ENCODE measurements at places on chromosomes 2 and 18.

DNA sequence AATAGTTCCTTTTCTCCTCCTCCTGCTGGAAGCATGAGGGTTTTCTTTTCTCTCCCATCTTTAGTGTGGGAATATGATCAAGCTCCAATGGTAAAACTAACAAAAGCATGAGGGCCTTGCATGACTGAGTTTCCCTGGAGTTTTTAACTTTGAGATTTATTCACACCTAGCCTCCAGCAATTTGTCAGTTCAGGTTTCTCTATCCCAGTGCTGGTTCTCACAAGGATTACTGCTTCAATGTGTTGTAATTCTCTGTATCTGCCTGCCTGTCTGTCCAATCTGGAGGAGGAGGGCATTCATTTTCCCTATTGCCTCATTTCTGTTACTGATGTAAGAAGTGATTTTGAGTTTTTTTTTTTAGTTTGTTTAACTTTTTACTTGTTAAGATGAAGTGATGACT lies 57.6 kb upstream of the RPRM start:
- no peak for DNase-seq

- peak; percentile 53 for DNase-seq
Observed at GRCh38 chr2:26687328-26687727, 5.2 kb upstream of the KCNK3 start.

GRCh38 chr2:162967811-162968210 lies 129.2 kb upstream of the KCNH7 start:
- no peak for DNase-seq

DNA sequence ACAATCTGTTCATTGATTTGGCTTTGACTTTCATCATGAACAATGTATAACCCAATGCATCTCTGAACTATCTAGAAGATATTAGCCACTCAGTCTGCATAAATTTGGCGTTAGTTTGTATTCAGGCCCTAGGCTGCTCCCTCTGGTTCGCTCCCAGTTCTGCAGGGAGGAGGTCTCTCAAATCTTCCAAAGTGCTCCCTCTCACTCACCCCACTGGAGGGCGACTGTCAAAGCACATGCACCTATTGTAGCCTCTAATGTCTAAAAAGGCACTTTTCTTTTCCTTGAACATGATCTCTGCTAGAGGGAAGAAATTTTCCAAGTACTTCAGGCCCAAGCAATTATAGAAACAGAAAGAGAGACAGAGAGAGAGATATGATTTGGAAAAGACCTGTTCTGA lies 291.5 kb downstream of the TDRD15 start:
- DNase-seq = no peak

GRCh38 chr2:29420999-29421782 lies 306.0 kb downstream of the CLIP4 start:
- DNase-seq = no peak

DNA sequence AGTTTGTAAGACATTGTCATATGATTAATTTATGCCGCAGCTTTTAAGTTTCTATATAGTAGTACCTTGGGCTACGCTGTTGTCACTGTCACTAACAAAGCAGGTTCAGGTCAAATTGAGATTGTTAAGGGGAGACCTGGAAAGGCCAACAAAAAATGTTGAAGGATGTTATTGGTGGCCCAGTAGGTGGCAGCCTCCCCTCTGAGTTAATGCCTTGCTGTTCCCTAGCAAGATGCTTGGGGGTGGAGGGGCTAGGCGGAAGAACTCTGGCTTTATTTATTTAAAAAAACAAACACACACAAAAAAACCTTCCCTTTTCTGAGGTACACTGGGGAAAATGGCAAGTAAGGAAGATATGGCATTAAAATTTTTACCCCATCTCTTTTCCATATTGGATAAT lies 128.3 kb upstream of the ATP5MC3 start:
- peak; percentile 69 for DNase-seq

GRCh38 chr2:194697439-194697838 lies 959.6 kb upstream of the SLC39A10 start:
- DNase-seq = no peak

DNA sequence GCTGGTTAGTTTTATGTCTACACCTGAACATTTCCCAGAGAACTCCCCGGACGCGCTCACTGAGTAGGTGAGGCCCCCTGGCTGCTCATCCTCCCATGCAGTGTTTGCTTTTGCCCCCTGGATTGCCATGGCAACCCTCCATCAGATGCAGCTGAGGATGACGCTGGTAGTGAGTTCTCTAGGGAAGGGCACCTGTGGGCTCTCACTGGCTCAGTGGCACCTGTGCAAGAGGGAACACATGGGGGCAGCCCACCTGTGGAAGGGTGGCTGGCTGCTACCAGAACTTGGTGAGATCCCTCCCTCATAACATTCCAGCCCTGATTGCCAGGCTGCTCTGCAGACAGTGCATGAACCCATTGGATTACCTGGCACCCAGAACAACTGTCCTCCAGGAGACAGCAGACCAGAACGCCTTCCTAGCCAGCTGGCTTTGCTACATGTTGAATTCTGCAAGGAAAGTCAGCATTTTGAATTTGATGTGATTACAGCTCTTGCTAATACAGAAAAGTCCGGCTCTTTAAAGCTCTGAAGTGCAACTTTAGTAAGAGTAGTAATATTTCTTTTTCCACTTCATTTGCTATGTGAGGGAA lies 21.7 kb downstream of the COA5 start:
- no peak for DNase-seq

DNA sequence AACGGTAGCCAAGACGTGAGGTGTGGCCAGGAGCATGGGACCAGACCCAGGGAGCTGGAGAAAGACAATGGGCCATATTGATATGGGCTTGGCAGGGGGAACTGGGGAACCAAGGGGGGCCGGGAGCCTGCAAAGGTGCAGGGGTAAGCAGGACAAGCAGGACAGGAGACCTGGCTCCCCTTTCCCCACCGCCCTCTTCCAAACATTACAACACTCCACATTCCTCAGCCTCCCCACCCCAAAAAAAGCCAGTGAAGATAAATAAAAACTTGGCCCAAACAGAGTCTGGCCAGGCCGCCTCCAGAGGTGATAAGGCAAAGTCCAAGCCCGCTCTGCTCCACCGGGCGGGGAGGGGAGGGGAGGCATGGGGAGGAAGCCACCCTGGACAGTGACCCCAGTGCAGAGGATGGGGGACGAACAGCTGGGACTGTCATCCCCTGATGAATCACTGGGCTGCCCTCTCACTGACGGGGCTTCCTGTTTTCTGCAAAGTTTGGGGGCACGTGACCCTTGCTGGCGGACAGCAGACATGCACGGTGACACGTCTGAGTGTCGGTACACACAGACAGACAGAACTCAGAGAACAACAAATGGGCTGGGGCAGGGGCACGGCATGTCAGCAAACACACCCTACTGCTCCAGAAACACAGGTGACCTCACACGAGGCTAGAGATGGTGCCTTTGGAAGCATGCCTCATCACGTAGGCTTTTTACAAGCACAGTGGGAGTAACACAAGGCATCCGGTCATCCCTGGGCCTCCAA lies 100.2 kb downstream of the TNS1 start:
- DNase-seq = no peak

GRCh38 chr2:172739661-172740266 lies 4.1 kb downstream of the RAPGEF4 start:
- no peak for DNase-seq

DNA sequence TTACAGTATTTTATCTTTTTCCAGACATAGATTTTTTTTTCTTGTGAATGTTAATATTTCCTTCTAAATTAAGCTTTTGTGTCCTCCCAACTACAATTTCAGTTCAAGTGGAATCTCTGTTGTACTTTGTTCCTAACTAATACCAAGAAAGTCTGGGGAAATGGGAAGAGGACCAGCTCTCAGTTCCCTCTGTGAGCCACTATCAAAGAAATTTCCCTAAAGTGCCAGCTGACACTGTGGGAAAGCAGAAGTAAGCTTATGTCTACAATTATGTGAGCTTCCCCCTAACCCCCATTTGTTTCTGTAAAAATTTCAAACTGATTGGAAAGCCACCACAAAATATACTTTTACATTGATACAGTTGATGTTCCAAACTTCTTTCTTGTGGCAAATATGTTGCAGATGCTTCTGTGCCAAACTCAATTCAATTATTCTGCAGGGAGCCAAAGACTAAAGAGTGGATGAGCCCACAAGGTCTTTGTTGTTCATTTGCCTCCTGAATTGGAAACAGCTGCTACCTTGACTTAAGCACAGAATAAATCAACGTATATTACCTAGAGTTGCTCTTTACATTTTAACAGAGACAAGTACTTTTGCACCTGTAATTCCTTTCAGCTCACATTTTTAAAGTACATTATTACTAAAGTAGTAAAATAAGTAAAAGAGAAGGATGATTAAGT lies 306.6 kb downstream of the PTH2R start:
- peak; percentile 2 for DNase-seq

DNA sequence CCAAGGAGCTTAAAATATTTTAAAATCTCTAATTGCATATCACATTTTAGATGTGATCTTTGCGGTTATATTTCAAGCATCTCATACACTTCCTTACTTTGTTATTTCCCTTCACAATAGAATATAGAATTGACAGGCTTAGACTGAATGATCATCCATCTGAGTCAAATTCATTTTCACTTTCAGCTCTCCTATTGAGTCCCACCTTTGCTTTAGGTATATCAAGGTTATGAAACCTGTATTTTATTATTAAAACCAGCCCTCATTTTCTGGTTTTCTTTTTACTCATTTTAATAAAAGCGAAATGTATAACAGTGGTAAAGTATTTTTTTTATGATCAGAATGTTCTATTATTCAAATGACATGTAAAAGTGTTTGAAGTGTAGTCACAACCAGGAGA lies 162.9 kb upstream of the KYNU start:
- no peak for DNase-seq

GRCh38 chr2:10196110-10196892 lies 73.8 kb downstream of the RRM2 start:
- DNase-seq = no peak

- DNase-seq = no peak
Observed at GRCh38 chr2:18519914-18520450, 40.5 kb downstream of the RDH14 start.

GRCh38 chr2:207621501-207622039 lies 3.6 kb downstream of the METTL21A start:
- DNase-seq = no peak

GRCh38 chr2:173252581-173252980 lies 102.1 kb upstream of the CDCA7 start:
- DNase-seq = no peak

DNA sequence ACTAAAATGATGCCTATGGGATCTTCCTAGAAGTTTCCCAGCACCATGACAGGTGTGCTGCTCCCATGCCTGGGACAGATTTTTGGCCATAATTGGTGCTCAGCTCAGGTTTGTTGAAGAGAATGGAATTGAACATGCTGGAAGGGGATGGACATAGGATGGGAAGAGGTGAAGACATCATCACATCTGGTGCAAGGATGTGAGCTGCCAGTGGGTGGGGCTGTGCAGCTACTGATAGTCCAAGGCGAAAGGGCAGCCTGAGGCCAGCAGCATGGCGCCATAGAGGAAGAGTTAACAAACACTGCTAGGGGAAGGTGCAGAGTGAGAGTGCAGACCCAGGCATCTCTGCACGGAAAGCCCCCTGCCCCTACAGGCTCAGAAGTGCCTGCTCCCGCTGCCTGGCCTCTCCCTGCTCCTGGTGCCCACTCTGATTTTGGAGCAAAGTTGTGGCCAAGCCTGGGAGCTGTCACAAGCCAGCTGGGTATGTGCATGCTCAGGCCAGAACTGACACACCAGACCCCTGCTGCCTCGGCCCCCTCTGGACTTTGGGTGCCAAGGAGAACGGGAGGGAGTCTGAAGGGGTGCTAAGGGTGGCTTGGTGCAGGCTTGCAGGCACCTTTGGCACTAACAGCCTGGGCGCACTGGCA lies 178.6 kb downstream of the ZBTB7C start:
- DNase-seq = peak; percentile 88

GRCh38 chr2:165793161-165793778 lies 777 bp downstream of the GALNT3 start:
- peak; percentile 55 for DNase-seq

DNA sequence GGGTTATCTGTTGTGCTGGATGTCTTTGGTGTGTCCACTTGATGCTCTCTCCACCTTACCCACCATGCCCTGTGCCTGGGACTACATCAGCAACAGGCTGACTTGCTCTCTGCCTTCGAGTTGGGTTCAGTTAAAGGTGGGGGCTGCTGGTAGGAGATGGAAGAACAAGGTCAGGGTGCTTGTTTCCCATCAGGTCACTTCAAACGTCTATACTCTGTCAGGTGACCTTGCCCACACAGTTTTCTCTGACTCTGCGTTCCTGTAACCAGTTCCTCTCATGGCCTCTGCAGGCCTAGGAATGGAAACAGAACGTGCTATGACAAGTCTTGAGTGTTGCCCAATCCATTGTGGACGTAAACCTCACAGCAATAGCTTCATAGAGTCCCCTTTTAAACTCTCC lies 38.4 kb upstream of the PAPOLG start:
- DNase-seq = no peak

- no peak for DNase-seq
Observed at GRCh38 chr2:151691631-151692030, 42.6 kb downstream of the NEB start.

GRCh38 chr2:186576614-186577013 lies 13.2 kb upstream of the ITGAV start:
- no peak for DNase-seq

DNA sequence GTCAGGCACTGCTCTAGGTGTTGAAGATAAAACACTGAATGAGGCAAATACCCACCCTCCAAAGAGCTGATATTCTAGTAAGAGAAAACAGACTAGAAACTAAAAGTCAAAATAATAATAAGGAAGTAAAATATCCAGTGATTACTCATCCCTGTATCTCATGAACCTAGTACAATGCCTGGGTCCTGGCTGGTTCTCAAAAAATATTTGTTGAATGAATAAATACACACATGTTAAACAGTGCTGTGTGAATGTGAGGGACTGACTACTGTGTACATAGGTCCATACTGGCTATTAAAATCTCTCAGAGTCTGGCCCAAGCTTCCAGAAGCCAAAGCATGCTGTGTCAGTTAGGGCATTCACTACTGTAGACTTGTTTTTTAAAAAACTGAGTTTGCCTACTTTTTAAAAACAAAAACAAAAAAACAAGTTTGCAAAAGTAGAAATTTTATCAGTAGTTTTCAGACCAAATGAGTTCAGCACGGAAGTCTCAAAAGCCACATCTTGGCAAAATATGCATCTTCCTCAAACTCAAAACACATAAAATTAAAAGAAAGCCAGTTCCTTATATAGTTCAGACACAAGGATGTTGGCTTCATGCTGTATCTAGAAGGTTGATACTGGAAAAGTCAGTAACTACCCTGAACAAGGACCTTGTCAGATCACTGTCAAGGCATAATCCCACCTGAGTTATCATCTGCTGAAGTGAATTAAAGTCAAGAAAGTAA lies 136.2 kb downstream of the THADA start:
- no peak for DNase-seq

GRCh38 chr2:59425247-59425646 lies 1128.2 kb downstream of the BCL11A start:
- no peak for DNase-seq

GRCh38 chr2:219309278-219309677 lies at the start of gene PTPRN:
Gene PTPRN (minus strand): TSS chr2:219309401. CDS start chr2:219309332, 69 bp downstream.
- peak; percentile 79 for DNase-seq

- no peak for DNase-seq
Observed at GRCh38 chr18:21203542-21204241, 38.3 kb upstream of the GREB1L start.

- peak; percentile 72 for DNase-seq
Observed at GRCh38 chr2:46650556-46651001, 171.2 kb downstream of the TMEM247 start.

- no peak for DNase-seq
Observed at GRCh38 chr2:117980783-117981676, 32.8 kb downstream of the CCDC93 start.
